ENCODE measurements at places on chromosomes 3 and 15. TPM values are rescaled to one million over a fixed set of nuclear protein-coding genes. Genes with fewer than 3 reads are reported as not detected.

GRCh38 chr15:38076786-38077185 is 142.3 kb downstream of the TMCO5A start:
- H3K36me3 ChIP-seq, result no peaks in the 10 kb centered on the region
- H3K27me3 ChIP-seq, result no peaks in the 10 kb centered on the region
- H3K4me1 ChIP-seq, result no peaks in the 10 kb centered on the region
- H3K4me3 ChIP-seq, result no peak overlapping the region
- H3K27ac ChIP-seq, result no peak overlapping the region

- no peaks in the 10 kb centered on the region for H3K36me3 ChIP-seq
- no peaks in the 10 kb centered on the region for H3K27me3 ChIP-seq
- H3K4me3 ChIP-seq, result no peak overlapping the region
- DNase-seq, result no peak
These were observed 65.8 kb downstream of the PIK3CB start for GRCh38 chr3:138768946-138769345.

DNA sequence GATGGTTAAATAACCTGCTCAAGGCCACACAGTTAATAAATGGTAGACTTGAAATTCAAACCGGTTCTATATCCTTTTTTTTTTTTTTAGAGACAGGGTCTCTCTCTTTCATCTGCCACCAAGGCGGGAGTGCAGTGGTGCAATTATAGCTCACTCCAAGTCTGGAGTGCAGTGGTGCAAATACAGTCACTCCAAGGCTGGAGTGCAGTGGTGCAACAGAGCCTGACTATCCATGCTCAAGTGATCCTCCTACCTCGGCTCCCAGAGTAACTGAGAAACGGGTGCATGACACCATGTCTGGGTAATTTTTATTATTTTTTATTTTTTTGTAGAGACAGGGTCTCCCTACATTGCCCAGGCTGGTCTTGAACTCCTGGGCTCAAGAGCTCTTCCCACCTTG is 23.4 kb downstream of the DPP8 start:
- no peaks in the 10 kb centered on the region for H3K4me1 ChIP-seq
- H3K4me3 ChIP-seq, result no peak overlapping the region
- peaks cover 3% of the 10 kb centered on the region for H3K36me3 ChIP-seq
- H3K27me3 ChIP-seq, result no peaks in the 10 kb centered on the region

DNA sequence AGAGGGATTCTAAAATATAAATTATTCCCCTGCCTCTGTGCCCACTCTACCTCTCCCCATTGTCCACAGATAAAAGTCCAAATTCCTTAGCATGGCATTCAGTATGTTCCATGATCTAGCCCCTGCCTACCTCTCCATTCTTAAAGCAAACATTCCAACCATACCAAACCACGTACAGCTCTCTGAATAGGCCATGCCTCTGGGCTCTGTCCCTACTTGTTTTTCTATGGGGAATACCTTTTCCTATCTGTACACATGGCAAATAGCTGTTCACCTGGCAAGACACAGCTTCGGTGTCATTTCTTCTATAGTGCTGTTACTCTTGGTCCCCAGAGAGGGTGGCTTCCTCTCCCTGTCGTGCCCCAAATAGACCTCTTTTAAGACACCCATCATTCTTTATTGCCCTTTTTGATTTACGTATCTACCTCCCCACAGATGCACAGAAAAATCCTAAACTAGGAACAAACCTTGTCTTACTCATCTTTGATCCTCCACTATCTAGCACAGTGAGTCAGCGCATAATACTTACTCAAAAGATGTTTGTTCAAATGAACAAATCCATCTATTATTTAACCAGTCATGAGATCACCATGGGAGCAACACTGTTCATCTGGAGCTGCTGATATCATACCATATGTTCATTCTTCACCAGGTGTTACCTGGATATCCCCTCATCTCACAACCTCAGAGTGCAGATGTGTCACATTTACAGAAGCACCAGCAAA is 329.8 kb downstream of the THSD4 start:
- no peak for DNase-seq
- H3K27me3 ChIP-seq, result no peaks in the 10 kb centered on the region
- peaks cover 5% of the 10 kb centered on the region for H3K36me3 ChIP-seq
- no peaks in the 10 kb centered on the region for H3K4me1 ChIP-seq
- no peak overlapping the region for H3K27ac ChIP-seq
- no peak overlapping the region for H3K4me3 ChIP-seq

MYL3 gene
- 1.8 TPM for total RNA-seq
